ENCODE measurements at places on chromosomes 2 and 18.
A peak's percentile ranks its signal among the peaks of the same experiment; 100 is the strongest.

DNA sequence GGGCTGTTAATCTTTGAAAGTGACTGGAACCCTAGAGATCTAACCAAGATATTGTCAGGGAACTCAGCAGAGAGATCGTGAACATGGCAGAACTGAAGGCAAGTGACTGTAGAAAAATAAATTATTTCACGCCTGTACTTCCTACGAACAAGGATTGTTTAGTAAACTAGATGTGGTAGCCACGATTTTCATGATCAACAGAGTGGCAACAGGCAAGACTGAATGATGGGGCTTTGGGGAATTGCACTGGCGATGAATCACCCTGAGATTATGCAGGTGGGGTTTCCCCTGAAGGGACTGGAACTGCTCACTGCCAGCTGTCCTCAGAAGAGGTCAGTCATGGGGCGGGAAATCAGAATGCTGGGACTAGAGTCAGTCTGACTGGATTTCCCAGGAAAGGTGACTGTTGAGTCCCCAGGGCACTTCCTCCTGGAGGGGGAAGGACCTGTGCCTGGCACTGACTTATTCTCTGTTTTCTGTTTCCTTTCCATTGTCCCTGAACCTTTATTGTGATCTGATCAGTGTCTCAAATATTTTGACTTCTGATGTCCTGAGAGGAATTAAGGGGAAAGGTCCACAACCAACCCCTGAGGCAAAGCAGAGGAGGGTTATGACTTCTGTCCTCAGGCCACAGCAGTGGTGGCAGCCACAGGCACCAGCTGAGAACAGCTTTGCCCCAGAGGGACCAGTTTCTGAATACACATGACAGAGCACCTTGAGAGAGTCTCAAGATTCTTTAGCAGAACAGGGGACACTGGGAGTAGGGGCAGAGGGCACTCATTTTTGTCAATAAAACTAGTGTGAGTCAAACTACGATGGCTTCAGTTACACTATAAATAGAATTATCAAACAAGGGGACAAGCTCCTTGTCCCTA is 70.0 kb downstream of the NAB1 start:
- no peak for DNase-seq

- DNase-seq: no peak
Measured at GRCh38 chr2:55247025-55247424, 14.5 kb downstream of the RPS27A start.

GRCh38 chr2:39164089-39164488 is 43.2 kb upstream of the SOS1 start:
- no peak for DNase-seq

DNA sequence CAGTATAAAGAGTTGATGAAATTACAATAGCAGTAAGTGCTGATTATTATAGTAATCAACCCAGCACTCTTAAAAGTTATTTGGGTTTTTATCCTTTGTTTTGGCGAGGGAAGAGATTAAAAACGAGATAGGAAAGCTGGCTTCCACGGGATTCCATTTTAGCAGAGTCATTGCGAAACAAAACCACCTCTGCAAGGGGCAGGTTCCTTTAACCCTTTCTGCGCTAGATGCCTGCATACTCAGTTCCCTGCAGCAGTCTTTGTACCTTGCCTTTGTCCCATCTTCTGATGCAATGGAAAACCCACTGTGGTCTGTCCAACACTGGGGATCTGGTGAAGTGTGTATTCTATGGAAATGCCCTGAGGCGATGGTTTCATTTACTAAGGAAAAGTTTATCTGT is 2.7 kb downstream of the YPEL5 start:
- no peak for DNase-seq

GRCh38 chr18:46346213-46346612 is 242.0 kb downstream of the HAUS1 start:
- no peak for DNase-seq

DNA sequence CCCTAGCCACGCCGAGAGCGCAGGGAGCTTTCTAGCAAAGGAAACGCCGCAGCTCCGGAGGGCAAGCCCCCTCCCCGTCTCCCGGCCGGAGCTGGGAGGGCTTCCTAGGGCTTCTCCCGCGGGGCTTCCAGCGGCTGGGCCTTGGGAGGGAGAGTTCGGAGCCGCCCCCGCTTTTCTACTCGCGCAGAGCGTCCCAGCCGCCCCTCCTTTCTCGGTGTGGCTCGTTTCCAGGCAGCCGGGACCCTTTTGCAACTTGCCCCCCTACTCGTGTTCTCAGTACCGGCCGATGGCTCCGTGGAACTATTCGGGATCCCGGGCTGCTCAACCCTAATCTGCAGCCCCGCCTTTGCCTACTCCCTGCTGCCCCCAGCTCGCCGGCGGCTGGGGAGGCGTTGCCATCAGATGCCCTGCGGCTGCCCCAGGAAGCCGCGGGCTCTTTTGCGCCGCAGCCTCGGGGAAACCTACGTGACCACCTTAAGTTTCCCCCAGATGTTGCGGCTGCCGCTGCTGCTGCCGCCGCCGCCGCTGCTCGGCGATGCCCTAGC is 1.5 kb upstream of the NR4A2 start:
- peak; percentile 48 for DNase-seq

DNA sequence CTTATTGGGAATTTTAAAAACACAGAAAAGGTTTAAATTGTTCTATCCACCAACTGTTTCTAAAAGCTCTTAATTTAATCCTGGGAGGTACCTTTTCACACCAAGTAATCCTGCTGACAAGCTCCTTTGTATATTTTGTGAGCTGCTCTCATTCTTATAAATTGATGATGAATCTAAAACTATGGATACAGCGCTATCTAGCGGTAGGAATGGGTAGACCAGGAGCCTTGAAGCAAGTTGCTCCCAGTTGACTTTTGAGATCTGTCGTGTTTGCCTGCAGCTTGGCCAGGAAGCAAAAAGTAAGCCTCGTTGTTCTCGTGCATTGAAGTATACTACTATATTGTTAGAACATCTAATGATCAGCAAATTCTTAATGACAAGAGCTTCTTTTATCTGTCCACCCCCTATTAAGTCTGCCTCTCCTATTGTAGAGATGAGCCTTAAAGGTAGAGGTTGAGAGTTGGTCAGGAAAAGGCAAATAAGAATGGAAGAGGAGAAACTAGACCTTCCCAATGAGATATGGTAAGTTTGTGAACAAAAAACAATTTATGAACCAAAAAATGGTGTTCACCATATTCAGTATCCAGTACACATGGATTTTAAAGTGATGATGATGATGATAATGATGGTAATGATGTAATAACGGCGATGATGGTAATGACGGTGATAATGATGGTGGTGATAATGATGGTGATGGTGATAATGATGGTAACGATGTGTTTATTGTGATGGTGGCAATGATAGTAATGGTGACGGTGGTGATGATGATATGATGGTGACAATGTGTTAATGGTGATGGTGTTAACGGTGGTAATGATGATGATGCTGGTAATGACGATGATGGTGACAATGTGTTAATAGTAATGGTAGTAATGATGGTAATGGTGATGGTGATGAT is 212.1 kb upstream of the NCKAP5 start:
- DNase-seq: peak; percentile 64

- DNase-seq: no peak
Measured at GRCh38 chr2:240296476-240297255, 138.8 kb upstream of the GPC1 start.

- no peak for DNase-seq
Measured at GRCh38 chr2:128988326-128988725, 669.7 kb upstream of the HS6ST1 start.

- DNase-seq: no peak
Measured at GRCh38 chr2:155730804-155731203, 601.7 kb downstream of the NR4A2 start.
